ENCODE measurements at places on chromosomes 16 and 17.

DNA sequence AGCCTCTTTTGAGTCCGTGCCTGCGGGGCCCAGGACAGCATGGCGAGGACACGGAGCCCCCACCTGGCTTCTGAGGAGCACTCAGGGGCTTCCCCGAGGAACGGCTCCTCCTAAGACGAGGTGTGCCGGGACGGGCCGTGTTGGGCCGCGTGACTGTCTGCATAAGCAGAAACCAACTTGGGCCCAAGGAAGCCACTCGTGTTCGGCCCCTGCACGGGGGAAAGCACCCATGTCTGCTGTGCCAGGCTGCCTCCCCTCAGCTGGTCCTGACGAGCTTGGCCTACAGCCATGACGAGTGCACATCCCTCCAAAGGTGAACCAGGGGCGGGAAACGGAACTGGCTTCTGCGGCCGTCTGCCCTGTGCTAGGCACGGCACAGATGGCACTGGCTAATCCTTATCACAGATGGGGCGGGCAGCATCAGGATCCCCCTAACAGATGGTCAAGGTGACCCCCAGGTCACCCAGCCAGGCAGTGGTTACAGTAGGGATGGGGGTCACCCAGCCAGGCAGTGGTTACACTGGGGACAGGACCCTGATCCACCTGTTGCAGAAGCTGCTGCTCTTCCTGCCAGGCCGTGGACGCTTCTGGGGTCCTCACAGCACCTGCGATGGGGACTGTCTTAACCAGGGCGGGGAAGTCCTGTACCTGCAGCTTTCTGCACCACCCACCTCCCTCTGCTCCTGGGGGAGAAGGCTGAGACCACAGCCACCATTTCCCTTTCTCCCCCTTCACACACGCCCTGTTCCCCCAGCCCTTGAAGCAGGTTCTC is 25.6 kb downstream of the MRM3 start:
- no peak for DNase-seq

GRCh38 chr16:3997231-3997841 is 116.8 kb upstream of the CREBBP start:
- no peak for DNase-seq

- DNase-seq = no peak
Observed at GRCh38 chr17:63843910-63844677, 1.6 kb upstream of the SMARCD2 start.

DNA sequence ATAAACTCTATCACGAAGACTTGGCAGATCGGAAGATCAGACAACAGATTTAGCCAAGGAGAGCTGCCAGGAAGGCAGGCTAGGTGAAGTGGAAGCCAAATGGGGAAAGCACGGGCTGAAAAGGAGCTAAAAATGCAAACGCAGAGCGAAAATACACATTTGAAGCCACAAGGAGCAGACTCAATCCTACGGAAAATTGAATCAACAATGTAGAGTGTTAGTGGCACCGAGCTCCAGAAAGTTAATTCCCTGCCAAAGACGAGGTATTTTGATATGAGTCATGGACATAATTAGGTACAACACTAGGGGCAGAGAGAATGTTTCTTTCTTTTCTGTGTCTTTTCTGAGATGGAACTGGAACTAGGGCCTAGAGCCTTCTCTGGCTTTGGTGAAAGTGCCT is 20.7 kb downstream of the GSG1L start:
- no peak for DNase-seq

- no peak for DNase-seq
Observed at GRCh38 chr17:37820313-37820994, 75.6 kb upstream of the HNF1B start.

DNA sequence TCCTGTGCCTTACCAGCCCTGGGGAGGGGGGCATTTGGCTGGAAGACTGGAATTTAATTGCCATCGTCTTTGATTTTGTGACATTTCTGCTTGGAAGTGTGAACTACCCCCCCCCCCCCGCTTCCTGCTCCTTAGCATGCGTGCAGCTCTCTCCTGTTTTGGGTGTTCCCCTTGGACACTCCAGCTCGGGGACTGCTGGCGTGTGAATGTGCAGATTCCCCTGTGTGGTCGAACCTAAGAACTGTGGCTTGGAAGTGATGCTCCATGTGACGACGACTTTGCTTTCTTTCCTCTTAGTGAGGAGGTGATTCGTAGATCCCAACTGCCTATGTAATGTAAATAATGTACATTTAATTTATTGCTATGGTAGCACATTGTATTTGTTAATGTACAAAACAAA is 26.1 kb downstream of the OR1D5 start:
- no peak for DNase-seq

GRCh38 chr17:5583426-5584382 is 605 bp downstream of the NLRP1 start:
- DNase-seq = no peak

DNA sequence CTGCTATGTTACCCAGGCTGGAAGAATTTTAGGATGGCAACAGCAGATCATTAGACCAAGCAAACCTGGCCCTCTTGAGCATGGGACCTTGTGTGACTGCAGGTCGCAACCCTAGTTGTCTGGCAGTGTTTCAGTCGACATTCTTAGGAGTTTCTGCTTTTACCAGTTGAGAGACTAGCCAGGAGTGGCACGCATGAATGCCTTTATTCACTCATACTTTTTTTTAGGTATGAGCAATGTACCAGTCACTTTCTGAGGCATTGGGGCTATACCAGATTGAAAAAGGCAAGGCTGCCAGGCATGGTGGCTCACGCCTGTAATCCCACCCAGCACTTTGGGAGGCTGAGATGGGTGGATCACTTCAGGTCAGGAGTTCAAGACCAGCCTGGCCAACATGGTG is 28.2 kb upstream of the HAS3 start:
- no peak for DNase-seq

- DNase-seq = no peak
Observed at GRCh38 chr16:86343796-86344585, 166.3 kb upstream of the FOXF1 start.

GRCh38 chr16:83541231-83541630 is 266.5 kb upstream of the HSBP1 start:
- DNase-seq = no peak

DNA sequence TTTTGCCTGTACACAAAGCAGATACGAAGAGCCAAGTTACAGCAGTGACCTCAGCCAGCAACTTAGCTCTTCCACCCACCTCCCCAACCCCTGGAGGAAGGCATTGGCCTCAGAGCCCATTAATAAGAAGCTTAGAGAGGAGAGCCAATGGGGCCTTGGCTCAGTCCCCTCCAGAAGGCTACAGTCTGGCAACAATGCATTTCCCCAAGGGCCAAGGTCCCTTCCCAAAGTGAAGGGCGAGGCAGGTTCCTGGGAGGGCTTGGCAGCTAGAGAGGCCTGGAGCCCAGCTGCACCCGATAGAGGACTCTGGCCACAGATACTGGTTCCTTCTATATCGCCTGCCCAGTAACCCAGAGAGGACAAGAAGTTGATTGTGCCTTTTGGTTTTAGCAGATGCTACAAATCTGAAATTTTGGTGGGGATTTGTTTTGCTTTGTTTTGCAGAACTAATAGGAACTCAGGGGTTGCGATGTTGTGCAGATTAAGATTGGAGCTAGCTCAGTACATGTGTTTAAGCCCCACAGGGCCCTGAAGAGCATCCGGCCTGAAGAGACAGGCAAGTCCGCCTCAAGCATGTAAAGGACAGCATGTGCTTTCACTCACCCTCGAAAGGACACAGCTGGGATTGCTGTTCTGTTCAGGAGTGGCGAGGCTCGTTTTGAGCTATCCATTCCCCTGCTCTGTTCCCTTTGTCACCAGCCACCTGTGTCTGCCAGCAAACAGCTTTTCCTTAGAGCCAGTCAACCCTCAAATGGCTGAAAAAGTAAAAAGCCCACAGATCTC is 12.0 kb upstream of the PNPO start:
- no peak for DNase-seq

- no peak for DNase-seq
Observed at GRCh38 chr16:73202161-73202729, 154.3 kb upstream of the ZFHX3 start.

- no peak for DNase-seq
Observed at GRCh38 chr16:87201052-87201451, 116.1 kb downstream of the C16orf95 start.

DNA sequence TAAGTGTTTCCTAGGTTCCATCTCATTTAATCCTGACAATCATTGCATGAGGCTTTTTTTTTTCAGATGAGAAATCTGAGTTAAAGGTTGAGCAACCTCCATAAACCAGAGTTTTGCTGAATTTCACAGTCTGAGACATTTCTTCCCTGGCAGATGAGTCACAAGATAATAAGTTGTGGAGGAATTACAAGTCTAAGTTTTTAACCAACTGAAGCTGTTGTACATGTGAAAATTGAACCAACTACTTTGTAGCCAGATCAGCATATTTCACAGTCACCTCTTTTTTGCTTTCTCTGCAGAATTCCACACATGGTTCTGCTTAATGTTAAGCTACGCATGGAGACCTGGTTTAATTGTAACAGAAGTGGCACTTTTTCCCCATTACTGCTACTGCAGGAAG is 765.6 kb downstream of the CDH11 start:
- DNase-seq = no peak
